ENCODE measurements at places on chromosomes 1 and 21. TPM values are rescaled to one million over a fixed set of nuclear protein-coding genes. Genes with fewer than 3 reads are reported as not detected.
A peak's percentile ranks its signal among the peaks of the same experiment; 100 is the strongest.

The NUAK2 gene
- total RNA-seq, result 32.5 TPM

The SMCP gene
- not detected for total RNA-seq

The FAM78B gene
- total RNA-seq, result 0.22 TPM

The FAM229A gene
- total RNA-seq, result 34.6 TPM

The WDR64 gene
- total RNA-seq, result not detected

The BEND5 gene
- total RNA-seq, result 1.7 TPM

The RBM34 gene
- 120 TPM for total RNA-seq

The IL22RA1 gene
- total RNA-seq, result not detected

The SPATA45 gene
- total RNA-seq, result not detected

DNA sequence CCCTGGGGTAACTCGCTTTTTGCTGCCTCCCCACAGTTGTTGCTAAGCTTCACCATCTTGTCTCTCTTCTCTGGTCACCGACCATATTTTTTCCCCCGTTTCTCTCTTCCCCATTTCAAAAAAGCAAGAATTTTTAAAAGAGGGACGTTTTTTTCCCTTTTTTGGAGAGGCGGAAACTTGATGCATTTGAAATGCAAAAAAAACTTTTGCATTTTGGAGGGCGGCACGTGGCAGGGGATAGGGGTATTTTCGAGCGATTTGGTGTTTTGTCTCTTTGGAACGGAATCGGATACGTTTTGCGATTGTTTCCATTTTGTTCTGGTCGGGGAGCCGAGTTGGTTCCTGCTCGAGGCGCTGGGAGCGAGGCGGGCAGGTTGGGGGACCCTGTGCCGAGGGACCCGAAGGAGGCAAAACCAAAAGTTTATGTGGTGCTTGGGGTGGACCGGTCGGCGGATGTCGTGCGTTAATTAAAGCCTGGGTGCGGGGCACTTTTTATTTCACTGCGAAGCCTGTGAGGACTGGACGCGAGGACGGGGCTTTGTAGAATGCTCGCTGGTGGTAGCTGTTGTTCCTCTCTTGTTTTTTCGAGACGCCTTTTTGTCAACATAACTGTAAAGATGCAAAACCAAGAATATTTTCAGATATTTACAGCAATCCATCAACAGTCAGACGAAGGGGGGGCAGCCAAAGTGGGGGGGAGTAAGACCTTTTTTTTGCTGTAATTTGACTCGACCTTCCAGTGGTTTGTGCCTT is 884 bp downstream of the H3-3A start:
- no peaks in the 10 kb centered on the region for H3K27me3 ChIP-seq
- H3K4me1 ChIP-seq, result peaks cover 54% of the 10 kb centered on the region

- H3K27ac ChIP-seq, result peak overlapping the region; percentile 60
- H3K27me3 ChIP-seq, result no peaks in the 10 kb centered on the region
- H3K4me3 ChIP-seq, result no peak overlapping the region
- H3K36me3 ChIP-seq, result no peaks in the 10 kb centered on the region
- H3K4me1 ChIP-seq, result peaks cover 93% of the 10 kb centered on the region
Measured at GRCh38 chr21:33238565-33239255, 9.0 kb downstream of the IFNAR2 start.

DNA sequence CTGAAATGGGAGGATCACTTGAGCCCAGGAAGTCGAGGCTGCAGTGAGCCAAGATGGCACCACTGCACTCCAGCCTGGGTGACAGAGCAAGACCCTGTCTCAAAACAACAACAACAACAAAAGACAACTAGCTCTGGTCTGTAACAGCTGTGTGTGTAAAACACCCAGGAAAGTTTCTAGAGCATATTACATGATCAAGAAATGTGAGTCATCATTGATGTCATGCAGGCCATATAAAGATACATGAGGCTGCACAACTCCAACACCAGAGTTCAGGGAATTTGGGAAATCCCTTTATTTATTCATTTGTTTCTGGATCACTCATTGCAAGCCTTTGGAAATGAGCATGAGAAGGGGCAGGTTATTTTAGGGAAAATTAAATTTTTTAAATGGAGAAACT is 50.3 kb upstream of the CTPS1 start:
- no peaks in the 10 kb centered on the region for H3K4me1 ChIP-seq
- no peak overlapping the region for H3K27ac ChIP-seq
- no peak overlapping the region for H3K4me3 ChIP-seq
- DNase-seq, result no peak
- no peaks in the 10 kb centered on the region for H3K27me3 ChIP-seq

DNA sequence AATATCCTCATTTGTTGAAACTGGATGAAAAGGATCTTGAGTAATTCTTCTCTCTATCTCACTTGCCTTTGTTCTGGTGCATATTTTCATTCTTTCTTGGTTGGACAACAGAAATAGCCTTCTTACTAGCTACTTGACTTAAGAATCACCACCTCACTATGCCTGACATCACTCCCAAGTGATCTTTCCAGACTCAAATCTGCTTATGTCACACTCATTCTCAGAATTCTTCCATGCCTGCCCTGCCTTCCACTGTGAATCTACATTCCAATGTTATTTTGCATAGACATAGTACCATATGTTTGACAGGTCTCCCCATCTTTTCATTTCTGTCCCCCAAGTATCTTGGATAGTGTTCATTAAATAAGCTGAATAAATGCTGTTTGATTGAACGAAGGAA is 78.5 kb upstream of the DPYD start:
- no peak overlapping the region for H3K4me3 ChIP-seq
- no peak overlapping the region for H3K27ac ChIP-seq
- DNase-seq, result no peak
- H3K27me3 ChIP-seq, result no peaks in the 10 kb centered on the region
- no peaks in the 10 kb centered on the region for H3K36me3 ChIP-seq

DNA sequence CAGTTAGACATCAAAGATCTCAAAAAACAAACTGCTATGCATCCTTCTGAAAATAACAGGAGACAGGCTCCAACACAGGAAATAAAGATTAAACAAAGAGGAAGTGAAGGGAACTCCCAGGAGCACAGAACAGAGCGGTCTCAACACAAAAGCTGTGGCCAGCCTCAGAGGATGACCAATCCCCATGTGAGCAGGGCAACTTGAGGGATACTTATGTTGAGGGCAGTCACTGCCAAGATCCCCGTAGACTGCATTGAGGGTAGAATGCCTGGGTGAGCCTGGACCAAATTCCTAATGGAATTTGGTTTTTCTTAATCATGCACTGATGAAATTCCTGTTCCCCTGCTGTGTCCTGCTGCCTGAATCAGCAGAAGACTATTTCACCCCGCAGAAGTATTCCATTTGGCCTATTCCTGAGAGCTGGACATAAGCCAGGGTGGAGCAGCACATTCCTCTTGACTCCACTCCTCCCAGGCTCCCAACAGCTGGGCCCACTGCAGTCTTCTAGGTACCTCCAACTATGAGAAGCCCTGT is 49.0 kb downstream of the JAK1 start:
- H3K27ac ChIP-seq, result no peak overlapping the region
- H3K4me3 ChIP-seq, result no peak overlapping the region
- H3K36me3 ChIP-seq, result no peaks in the 10 kb centered on the region
- H3K4me1 ChIP-seq, result peaks cover 83% of the 10 kb centered on the region

- H3K4me3 ChIP-seq, result no peak overlapping the region
- no peaks in the 10 kb centered on the region for H3K4me1 ChIP-seq
- H3K27me3 ChIP-seq, result no peaks in the 10 kb centered on the region
- no peak for DNase-seq
Measured at GRCh38 chr1:55826381-55827080, 611.4 kb upstream of the USP24 start.

DNA sequence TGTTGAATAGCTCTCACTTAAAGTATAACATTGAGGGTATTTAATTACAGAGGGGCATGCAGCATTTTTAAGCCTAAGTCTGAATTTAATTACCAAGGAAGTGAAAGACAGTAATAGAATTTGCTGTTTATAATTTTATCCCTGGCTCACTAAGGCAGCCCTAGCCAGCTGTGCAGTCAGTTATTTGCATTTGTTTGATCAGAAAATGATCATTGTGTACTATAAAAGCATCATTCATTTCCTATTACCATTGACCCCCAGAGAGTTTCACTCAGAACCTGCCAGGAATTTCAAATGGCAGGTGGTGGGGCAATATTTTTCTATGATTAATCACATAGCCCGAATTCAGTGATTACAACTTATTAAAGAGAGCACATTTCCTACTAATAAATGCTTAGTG is 277.1 kb upstream of the KAZN start:
- no peaks in the 10 kb centered on the region for H3K27me3 ChIP-seq
- H3K27ac ChIP-seq, result no peak overlapping the region
- no peak overlapping the region for H3K4me3 ChIP-seq
- H3K36me3 ChIP-seq, result no peaks in the 10 kb centered on the region
- H3K4me1 ChIP-seq, result no peaks in the 10 kb centered on the region
- DNase-seq, result no peak

DNA sequence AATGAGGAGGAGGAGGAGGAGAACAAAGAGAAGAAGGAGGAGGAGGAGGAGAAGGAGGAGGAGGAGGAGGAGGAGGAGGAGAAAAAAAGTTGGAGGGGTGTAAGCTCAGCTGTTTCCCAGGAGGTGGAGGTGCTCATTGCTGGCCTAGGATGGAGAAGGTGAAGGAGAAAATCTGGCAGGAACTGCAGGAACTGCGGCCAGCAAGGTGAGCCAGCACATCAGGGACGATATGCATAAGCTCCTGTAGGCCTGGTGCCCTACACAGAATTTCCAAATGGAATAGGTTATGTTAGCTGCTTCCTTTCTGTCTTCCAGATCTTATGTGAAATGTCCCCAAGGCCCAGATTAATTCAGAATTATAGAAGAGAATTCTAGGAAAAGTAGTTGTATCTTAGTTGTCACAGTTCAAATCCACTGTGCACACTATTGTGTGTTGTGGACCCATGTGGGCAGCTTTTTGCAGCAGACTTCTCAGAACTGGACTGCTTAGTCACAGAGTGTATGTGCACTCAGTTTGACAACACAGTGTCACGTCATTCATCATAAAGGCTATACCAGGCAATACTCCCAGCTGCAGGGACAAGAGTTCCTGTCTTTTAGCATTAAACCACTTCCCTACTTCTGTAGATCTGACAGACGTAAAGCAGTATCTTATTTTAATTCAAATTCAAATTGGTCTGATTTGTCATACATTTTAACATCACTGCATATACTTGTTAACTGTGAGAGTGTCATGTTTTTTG is 303.7 kb downstream of the HLX start:
- DNase-seq, result no peak
- H3K4me3 ChIP-seq, result no peak overlapping the region
- no peak overlapping the region for H3K27ac ChIP-seq
- H3K27me3 ChIP-seq, result no peaks in the 10 kb centered on the region
- H3K36me3 ChIP-seq, result no peaks in the 10 kb centered on the region

DNA sequence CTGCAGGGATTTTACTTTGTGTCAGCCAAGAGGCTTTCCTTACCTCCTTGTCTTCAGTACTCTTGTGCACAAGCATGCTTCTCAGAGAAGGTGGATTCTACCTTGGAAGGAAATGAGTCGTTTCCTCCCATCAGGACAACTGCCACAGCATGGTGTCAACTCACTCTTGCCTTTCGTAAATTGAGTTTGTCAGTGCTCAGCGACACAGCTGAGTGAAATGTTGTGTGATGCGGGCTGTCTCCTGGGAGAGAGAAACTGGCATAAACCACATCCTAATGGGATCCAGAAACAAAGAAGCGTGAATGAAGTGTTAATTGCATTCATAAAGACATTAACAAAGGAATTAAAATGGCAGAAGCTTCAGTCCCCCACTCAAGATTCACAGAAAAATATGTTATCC is 51.5 kb upstream of the SLC22A15 start:
- H3K36me3 ChIP-seq, result no peaks in the 10 kb centered on the region
- no peak for DNase-seq
- H3K4me3 ChIP-seq, result no peak overlapping the region
- H3K27ac ChIP-seq, result no peak overlapping the region

- H3K27me3 ChIP-seq, result no peaks in the 10 kb centered on the region
- no peak overlapping the region for H3K27ac ChIP-seq
- H3K4me3 ChIP-seq, result no peak overlapping the region
- no peak for DNase-seq
Measured at GRCh38 chr1:94382201-94382600, 36.0 kb upstream of the ABCD3 start.

GRCh38 chr1:231936983-231937775 is 310.6 kb downstream of the DISC1 start:
- H3K27me3 ChIP-seq, result no peaks in the 10 kb centered on the region
- DNase-seq, result no peak
- H3K4me3 ChIP-seq, result no peak overlapping the region
- H3K36me3 ChIP-seq, result no peaks in the 10 kb centered on the region
- no peak overlapping the region for H3K27ac ChIP-seq

GRCh38 chr1:209729436-209729835 is 24.8 kb downstream of the HSD11B1 start:
- peaks cover 9% of the 10 kb centered on the region for H3K4me1 ChIP-seq
- H3K4me3 ChIP-seq, result no peak overlapping the region
- H3K36me3 ChIP-seq, result no peaks in the 10 kb centered on the region
- H3K27me3 ChIP-seq, result no peaks in the 10 kb centered on the region
- no peak for DNase-seq

GRCh38 chr1:17878837-17879236 is 123.7 kb downstream of the ACTL8 start:
- no peak overlapping the region for H3K27ac ChIP-seq
- H3K36me3 ChIP-seq, result no peaks in the 10 kb centered on the region
- H3K4me1 ChIP-seq, result no peaks in the 10 kb centered on the region
- DNase-seq, result no peak
- H3K4me3 ChIP-seq, result no peak overlapping the region
- H3K27me3 ChIP-seq, result no peaks in the 10 kb centered on the region

DNA sequence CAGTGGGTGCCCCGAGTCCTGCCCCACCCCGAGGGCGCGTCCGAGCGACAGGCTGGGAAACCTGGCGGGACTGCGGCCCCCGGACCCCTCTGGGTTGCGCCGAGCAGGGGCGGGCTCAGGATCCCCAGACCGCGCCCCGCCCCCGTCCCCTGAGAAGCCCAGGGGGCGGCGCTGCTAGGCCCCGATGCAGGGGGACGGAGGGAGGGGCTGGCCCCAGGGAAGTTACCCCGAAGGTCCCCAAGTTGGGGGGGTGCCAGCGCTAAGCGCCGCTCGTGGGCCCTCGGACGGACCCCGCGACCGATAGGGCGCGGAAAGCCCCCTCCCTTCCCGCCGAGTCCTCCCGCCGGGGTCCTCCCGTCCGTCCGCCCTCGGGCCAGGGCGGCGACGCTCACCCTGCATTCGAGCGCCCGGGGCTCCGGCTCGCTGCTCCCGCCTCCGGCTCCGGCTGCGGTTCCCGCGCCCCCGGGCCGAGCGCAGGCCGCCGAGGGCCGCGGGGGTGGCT is 414 bp downstream of the GPR153 start:
- no peak for DNase-seq
- H3K4me1 ChIP-seq, result peaks cover 16% of the 10 kb centered on the region
- no peaks in the 10 kb centered on the region for H3K27me3 ChIP-seq
- no peaks in the 10 kb centered on the region for H3K36me3 ChIP-seq
- H3K4me3 ChIP-seq, result no peak overlapping the region
- no peak overlapping the region for H3K27ac ChIP-seq

DNA sequence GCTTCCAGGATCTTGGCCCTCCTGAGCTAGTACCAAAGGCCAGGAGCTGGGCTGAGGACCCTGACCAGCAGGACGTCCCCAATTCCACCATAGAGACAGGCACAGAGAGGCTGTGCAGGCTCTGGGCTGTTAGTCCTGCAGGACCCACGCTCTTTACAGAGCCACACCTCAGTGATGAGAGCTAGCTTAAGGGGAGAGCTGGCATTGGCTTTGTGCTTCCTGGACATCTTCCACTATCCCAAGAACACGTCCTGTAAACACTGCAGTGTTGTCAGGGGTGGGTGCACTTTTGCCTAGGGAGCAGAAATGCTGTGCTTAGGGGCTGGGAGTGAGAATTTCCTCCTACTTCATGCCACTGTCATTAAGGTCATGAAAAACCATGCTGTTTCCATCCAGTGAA is 91.7 kb upstream of the EDN2 start:
- no peaks in the 10 kb centered on the region for H3K36me3 ChIP-seq
- H3K4me1 ChIP-seq, result peaks cover 5% of the 10 kb centered on the region
- H3K27me3 ChIP-seq, result no peaks in the 10 kb centered on the region
- no peak overlapping the region for H3K4me3 ChIP-seq

Data from CD4-positive, alpha-beta memory T cell (primary cell).